DND-41 (cell line): ENCODE measurements at places on chromosomes 5 and 9.

- H3K4me3 ChIP-seq = no peak overlapping the region
- H3K27me3 ChIP-seq = no peaks in the 10 kb centered on the region
- no peaks in the 10 kb centered on the region for H3K4me1 ChIP-seq
- DNase-seq = no peak
- H3K27ac ChIP-seq = no peak overlapping the region
Measured at GRCh38 chr5:120463006-120463680, 957 bp upstream of the PRR16 start.

GRCh38 chr5:65768723-65769346 lies 46.8 kb downstream of the NLN start:
- no peaks in the 10 kb centered on the region for H3K4me1 ChIP-seq
- no peaks in the 10 kb centered on the region for H3K27me3 ChIP-seq
- DNase-seq = no peak
- H3K4me3 ChIP-seq = no peak overlapping the region
- no peak overlapping the region for H3K27ac ChIP-seq

DNA sequence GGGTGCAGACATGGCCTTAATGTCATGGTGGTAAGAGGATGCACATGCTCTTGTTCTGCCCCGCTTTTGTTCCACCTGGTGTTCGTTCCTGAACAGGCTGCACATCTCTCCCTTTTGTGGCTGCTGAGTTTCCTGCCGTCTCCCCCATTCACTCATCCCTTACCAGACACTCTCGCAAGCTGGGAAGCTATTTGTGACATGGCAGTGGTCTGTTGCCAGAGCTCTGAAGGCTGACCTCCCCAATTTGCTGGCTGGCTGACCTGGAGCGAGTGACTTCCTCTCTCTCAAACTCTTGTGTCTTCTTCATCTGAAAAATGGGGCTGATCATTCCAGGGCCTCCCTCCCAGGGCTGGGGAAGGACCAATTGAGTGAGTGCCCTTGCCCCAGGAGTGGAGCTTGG lies 35.9 kb downstream of the HRH2 start:
- peaks cover 13% of the 10 kb centered on the region for H3K4me1 ChIP-seq
- H3K4me3 ChIP-seq = no peak overlapping the region
- H3K27me3 ChIP-seq = no peaks in the 10 kb centered on the region
- no peak overlapping the region for H3K27ac ChIP-seq

DNA sequence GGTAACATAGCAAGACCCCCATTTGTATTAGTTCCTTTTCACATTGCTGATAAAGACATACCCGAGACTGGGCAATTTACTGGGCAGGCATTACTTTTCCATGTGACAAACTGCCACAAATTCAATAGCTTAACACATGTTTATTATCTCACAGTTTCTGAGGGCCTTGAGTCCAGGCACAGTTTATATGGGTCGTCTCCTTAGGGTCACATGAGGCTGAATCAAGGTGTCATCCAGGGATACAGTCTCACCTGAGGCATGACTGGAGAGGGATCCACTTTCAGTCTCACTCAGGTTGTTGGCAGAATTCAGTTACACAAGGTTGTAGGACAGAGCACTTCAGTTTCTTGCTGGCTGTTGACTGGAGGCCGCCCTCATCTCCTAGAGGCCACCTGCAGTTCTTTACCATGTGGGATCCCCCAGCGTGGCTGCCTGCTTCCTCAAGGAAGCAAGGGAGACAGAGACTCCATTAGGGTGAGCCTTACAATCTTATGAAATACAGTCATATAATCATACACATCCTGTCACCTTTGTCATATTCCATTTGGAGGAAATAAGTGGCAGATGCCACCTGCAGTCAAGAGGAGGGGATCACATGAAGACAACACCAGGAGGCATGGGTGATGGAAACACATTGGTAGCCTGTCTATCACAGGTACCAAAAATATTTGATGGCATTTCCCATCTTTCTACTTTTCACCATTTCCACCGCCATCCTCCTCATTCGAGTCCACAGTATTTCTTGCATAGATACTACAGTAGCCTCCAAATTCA lies 15.1 kb upstream of the ERAP1 start:
- H3K27ac ChIP-seq = peak overlapping the region; percentile 3; the same call in 1 of the 2 replicates
- no peak overlapping the region for H3K4me3 ChIP-seq
- DNase-seq = no peak
- H3K27me3 ChIP-seq = no peaks in the 10 kb centered on the region
- peaks cover 74% of the 10 kb centered on the region for H3K4me1 ChIP-seq

- H3K36me3 ChIP-seq = no peaks in the 10 kb centered on the region
- H3K27ac ChIP-seq = no peak overlapping the region
- DNase-seq = no peak
- no peaks in the 10 kb centered on the region for H3K4me1 ChIP-seq
- peaks cover 3% of the 10 kb centered on the region for H3K27me3 ChIP-seq
Measured at GRCh38 chr5:143977891-143978461, 166.0 kb downstream of the HMHB1 start.

DNA sequence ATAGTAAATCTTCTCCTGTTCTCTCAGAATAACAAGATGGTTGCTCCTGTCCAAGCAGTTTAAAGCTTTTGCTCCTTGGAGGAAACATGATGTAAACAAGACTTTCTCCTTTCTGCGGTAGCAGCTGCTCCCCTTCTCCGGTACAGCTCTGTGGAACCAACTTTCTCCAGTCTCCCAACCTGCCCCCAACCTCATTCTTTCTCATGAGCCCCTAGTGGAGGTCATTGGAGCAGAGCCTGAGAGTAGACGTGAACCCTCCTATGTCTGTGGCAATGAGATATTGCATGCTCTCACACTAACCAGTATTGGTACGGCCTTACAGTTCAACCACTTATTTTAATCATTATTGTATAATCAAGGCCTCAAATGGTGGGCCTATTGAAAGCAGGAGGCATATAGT lies 483.8 kb upstream of the CDH10 start:
- H3K27me3 ChIP-seq = no peaks in the 10 kb centered on the region
- no peak overlapping the region for H3K27ac ChIP-seq
- no peak overlapping the region for H3K4me3 ChIP-seq
- H3K36me3 ChIP-seq = no peaks in the 10 kb centered on the region

- no peaks in the 10 kb centered on the region for H3K4me1 ChIP-seq
- H3K4me3 ChIP-seq = no peak overlapping the region
- H3K27me3 ChIP-seq = no peaks in the 10 kb centered on the region
- H3K27ac ChIP-seq = no peak overlapping the region
- DNase-seq = no peak
Measured at GRCh38 chr5:163978897-163979296, 473.5 kb downstream of the MAT2B start.

GRCh38 chr5:180557217-180557809 lies 34.0 kb downstream of the SCGB3A1 start:
- no peak overlapping the region for H3K27ac ChIP-seq
- H3K36me3 ChIP-seq = peaks cover 86% of the 10 kb centered on the region
- no peak overlapping the region for H3K4me3 ChIP-seq
- DNase-seq = no peak
- H3K27me3 ChIP-seq = no peaks in the 10 kb centered on the region
- peaks cover 23% of the 10 kb centered on the region for H3K4me1 ChIP-seq

GRCh38 chr5:151171529-151171928 lies 13.9 kb upstream of the ANXA6 start:
- H3K4me3 ChIP-seq = no peak overlapping the region
- no peaks in the 10 kb centered on the region for H3K27me3 ChIP-seq
- no peaks in the 10 kb centered on the region for H3K36me3 ChIP-seq
- no peak overlapping the region for H3K27ac ChIP-seq

DNA sequence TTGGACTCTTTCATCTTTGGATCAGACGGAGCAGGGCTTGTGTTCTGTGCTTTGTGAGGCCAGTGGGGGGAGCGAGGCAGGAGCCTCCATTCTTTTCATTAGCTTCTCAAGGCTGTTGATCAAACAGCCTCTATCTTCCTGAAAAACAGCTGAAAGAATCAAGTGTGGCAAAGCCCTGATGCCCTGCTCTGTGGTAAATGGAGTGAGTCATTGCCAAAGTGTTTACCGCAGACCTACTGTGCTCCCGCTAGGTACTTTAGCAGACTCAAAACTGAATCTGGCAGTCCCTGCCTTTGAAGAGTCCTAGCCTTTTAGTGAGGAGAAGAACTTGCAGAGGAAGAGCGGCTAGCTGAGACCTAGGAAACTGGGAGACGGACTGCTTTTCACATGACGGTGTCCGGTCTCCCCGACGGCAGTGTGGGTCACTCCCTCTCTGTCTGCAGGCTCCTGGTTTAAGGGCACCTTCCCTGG lies 3.3 kb downstream of the ANKRD33B start:
- no peak for DNase-seq
- no peak overlapping the region for H3K4me3 ChIP-seq
- H3K4me1 ChIP-seq = peaks cover 60% of the 10 kb centered on the region
- H3K36me3 ChIP-seq = peaks cover 2% of the 10 kb centered on the region
- H3K27me3 ChIP-seq = no peaks in the 10 kb centered on the region

DNA sequence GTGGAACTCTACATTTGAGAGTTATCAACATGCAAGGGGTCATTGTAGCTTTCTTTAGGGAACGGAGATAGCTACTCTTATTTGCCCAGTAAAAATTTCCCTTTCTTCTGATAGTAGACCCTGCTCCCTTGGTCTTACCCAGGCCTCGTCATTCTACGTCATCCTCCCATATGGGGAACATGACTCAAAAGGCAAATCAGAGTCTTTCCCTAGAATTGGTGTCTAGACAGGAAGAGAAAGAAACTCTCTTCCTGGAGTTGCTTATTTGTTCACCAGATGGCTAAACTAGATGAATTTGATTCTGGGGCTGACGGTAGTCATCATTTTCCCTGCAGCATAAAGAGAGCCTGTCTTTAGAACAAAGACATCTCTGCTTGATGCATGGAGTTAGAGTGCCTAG lies 12.2 kb upstream of the SLC38A9 start:
- H3K27ac ChIP-seq = no peak overlapping the region
- no peaks in the 10 kb centered on the region for H3K36me3 ChIP-seq
- DNase-seq = no peak

DNA sequence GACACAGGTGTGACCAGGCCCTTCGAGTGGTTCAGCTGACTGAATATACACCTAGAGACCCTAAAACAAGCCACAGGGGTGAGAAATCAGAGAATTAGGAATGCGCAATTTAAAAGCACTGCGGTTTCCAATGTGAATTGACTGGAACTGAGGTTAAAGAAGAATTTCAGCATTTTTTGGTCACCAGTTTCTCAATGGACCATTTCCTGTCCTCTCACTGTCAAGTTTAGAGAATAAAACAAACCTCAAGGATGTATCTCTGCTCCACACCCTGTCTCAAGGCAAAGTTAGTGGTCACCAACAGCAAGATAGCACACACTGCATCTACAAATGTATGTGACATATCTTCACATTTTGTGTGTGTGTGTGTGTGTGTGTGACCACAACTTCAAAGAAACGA lies 143.8 kb upstream of the MAP3K1 start:
- H3K36me3 ChIP-seq = no peaks in the 10 kb centered on the region
- peaks cover 4% of the 10 kb centered on the region for H3K27me3 ChIP-seq
- H3K4me3 ChIP-seq = no peak overlapping the region

- H3K27me3 ChIP-seq = no peaks in the 10 kb centered on the region
- H3K4me3 ChIP-seq = no peak overlapping the region
- no peaks in the 10 kb centered on the region for H3K36me3 ChIP-seq
- DNase-seq = peak; percentile 61
- peaks cover 17% of the 10 kb centered on the region for H3K4me1 ChIP-seq
- peak overlapping the region; percentile 52 for H3K27ac ChIP-seq
Measured at GRCh38 chr5:139078345-139078744, 119.8 kb downstream of the SIL1 start.

DNA sequence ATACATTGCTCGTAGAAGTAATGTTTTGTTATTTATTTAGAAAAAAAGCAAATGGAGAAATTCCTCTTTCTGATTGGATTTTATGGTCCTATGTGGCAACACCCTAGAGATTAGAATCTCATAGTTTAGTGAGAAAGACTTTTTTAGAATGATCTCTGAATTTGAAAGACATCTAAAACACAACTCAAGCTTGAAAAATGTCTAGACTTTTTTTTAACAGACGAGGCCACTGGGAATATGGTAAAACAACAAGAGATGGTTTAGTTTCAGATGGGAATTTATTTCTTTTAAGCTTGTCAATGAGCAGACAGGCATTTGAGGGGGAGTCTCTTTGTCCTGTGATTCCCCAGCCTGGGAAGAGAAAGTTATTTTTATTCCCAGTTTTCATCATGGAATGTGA lies 122.1 kb downstream of the NTRK2 start:
- DNase-seq = no peak
- H3K27ac ChIP-seq = no peak overlapping the region
- H3K36me3 ChIP-seq = no peaks in the 10 kb centered on the region
- peaks cover 2% of the 10 kb centered on the region for H3K27me3 ChIP-seq
- H3K4me3 ChIP-seq = no peak overlapping the region

GRCh38 chr9:115640887-115641286 lies 512.7 kb upstream of the PAPPA start:
- no peak overlapping the region for H3K27ac ChIP-seq
- H3K27me3 ChIP-seq = no peaks in the 10 kb centered on the region
- no peak overlapping the region for H3K4me3 ChIP-seq
- no peaks in the 10 kb centered on the region for H3K36me3 ChIP-seq
- no peaks in the 10 kb centered on the region for H3K4me1 ChIP-seq

- no peak for DNase-seq
- H3K36me3 ChIP-seq = no peaks in the 10 kb centered on the region
- no peak overlapping the region for H3K4me3 ChIP-seq
- peaks cover 23% of the 10 kb centered on the region for H3K4me1 ChIP-seq
- no peaks in the 10 kb centered on the region for H3K27me3 ChIP-seq
- no peak overlapping the region for H3K27ac ChIP-seq
Measured at GRCh38 chr5:93890657-93891056, 149.3 kb upstream of the POU5F2 start.

DNA sequence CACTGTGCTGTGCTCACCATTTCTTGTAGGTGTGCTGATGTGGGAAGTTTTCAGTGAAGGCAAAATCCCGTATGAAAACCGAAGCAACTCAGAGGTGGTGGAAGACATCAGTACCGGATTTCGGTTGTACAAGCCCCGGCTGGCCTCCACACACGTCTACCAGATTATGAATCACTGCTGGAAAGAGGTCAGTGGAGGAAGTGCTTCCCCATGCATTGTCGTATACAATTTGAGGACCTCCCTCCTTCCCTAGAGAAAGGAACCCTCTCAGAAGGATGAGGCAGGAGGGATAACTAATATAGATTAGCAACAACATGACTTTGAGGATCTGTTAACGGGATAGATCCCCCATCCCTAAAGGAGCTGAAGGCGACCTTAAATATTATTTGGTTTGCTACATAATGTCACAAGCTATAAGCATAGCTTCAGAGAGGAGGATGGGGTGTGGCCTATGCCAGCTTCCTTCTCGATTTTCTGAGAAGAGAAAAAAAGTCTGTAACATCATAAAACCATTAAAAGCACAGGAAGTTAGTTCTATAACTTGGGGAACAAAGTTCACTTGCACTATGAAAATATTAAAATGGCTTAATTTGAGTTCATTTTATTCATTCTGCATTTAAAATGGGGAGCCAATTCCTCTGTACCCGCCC lies 17.0 kb upstream of the CYFIP2 start:
- H3K27me3 ChIP-seq = no peaks in the 10 kb centered on the region
- no peak overlapping the region for H3K4me3 ChIP-seq
- peaks cover 92% of the 10 kb centered on the region for H3K36me3 ChIP-seq
- H3K4me1 ChIP-seq = peaks cover 68% of the 10 kb centered on the region
- peak; percentile 39 for DNase-seq

- H3K4me1 ChIP-seq = no peaks in the 10 kb centered on the region
- no peaks in the 10 kb centered on the region for H3K27me3 ChIP-seq
- no peak overlapping the region for H3K27ac ChIP-seq
- H3K4me3 ChIP-seq = no peak overlapping the region
- H3K36me3 ChIP-seq = no peaks in the 10 kb centered on the region
Measured at GRCh38 chr9:71604197-71605063, 163.9 kb downstream of the CEMIP2 start.
